ENCODE measurements at places on chromosomes 5 and 9.

DNA sequence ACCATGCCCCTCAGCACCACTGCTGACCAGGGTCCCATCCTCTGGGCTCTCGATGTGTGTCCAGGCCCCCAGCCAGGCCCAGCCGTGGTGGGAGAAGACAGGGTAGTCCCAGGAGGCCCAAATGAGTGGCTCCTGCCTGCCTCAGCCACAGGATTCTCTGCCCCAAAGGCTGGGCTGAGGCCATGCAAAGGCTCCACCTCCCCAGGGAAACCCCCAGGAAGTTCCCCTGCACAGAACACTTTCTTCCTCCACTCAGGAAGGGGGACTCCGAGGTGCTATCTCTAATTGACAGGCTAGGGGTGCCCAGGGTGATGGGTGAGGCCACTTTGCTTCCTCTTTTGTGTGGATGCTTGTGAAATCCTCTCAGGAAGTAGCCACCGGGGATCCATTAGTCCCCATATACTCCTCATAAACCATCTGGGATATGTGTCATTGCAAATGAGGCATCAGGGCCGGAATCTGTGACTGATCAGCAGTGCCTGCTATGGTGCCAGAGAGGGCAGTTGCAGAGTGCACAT lies 23.1 kb upstream of the TDRD7 start:
- DNase-seq, result peak; percentile 38

GRCh38 chr9:81661339-81661738 lies 28.0 kb downstream of the TLE1 start:
- no peak for DNase-seq

DNA sequence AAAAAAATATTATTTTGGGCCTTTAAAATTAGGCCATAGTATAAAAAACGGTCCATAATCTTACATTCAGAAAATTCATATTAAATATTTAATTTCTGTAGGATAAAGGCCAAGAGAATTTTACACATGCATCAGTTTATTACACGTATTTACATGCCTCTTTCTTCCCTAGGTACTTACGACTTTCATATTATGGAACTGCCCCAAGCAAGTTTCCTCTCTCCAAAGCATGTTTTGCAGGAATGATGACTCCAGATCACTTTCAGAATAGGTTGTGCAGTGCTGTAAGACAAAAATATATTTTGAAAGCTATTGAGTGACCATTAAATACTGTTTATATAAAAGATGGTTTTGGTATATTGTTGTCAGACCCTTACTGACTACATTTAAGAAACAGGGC lies 61.8 kb downstream of the WDR36 start:
- no peak for DNase-seq

- DNase-seq, result no peak
Measured at GRCh38 chr9:126421567-126422428, 95.2 kb downstream of the MVB12B start.

DNA sequence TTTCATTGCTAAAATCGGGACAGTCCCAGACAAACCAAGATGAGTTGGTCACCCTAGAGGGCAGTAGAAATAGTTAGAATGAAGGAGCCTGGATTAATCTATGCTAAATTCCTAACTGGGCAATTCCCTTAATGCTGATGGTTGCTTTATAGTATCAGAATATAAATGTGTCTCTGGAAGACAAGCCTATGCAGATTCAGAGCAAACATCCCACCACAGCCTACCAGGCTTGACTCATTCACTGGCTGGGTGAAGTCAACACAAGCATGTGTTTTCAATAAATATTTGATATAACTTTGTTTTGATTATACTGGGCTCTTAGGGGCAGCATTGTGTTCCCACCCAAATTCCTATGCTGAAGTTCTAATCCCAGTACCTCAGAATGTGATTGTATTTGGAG lies 79.3 kb downstream of the RMI1 start:
- DNase-seq, result no peak

DNA sequence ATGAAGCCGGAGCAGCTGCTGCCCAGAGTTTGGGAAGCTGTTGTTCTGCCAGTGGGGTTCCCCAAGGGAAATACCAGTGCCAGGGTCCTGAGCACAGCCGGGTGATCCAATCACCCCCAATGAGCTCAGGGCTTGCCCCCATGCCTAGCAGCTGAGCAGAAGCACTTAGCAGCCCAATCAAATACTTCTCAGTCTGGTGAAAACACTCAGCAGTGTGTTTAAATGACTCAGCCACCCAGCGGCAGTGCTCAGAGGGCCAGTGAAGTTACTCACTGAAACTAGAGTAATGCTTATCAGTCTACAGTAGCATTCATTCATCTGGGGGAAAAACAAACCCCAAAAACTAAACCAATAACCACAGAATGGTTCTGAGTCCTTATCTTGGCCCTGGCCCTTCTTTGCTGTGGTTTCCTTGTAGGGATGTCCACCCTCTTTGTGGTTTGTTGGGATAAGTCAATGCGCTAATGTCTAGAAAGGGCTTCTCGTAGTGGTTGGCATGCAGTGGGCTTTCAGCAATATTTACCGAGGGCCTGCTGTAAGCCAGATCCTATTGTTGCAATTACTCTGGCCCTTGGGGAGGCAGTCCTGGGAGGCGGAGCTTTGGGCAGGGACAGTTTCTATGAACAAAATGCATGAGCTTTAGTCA lies 43.1 kb downstream of the LHX2 start:
- no peak for DNase-seq

- no peak for DNase-seq
Measured at GRCh38 chr5:145915970-145916638, 20.3 kb upstream of the SH3RF2 start.

GRCh38 chr9:124130277-124131075 lies 118.9 kb downstream of the LHX2 start:
- no peak for DNase-seq

DNA sequence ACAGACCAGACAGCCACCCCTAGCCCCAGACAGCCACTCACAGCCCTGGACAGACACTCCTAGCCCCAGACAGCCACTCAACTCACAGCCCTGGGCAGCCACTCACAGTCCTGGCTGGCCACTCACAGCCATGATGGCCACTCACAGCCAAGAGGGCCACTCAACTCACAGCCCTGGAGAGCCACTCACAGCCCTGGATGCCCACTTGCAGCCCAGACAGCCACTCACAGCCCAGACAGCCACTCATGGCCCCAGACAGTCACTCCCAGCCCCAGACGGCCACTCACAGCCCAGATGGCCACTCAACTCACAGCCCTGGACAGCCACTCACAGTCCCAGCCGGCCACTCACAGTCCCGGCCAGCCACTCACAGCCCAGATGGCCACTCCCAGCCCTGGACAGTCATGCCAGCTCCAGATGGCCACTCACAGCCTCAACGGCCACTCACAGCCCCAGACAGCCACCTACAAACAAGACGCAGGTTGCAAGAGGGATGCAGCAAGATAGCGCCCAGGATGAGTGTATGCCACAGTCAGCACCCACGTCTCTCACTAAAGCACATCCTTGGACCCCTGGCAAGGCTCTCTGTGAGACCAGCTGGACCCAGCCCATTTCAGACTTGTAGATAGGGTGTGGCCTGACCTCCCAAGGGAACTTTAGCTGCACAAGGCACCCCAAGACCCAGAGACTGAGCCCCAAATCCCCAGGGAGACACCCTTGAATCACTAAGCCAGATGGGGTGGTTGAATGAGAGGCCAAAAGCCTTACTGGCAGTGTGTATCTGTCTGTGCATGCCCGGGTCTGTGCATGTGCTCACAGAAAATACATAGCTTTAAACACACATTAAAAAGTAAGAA lies 22.4 kb downstream of the ZDHHC11B start:
- DNase-seq, result no peak

DNA sequence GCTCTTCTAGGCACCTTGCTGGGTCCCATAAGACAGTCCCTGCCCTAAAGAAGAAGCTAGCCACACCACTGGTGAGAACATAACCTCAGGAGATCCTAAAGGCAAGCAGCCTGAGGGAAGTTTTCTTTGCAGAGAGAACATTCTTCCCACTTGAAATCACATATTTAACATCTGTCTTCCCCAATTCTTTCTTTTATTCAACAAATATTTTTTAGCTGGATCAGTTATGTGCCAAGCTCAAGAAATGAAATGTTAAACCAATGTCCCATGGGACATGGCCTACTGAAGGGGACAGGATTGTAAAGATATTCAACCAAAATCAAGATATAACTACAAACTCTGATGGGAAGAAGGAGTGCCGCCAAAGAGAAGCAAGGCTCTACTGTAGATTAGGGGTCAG lies 36.5 kb downstream of the FOXI1 start:
- DNase-seq, result no peak

DNA sequence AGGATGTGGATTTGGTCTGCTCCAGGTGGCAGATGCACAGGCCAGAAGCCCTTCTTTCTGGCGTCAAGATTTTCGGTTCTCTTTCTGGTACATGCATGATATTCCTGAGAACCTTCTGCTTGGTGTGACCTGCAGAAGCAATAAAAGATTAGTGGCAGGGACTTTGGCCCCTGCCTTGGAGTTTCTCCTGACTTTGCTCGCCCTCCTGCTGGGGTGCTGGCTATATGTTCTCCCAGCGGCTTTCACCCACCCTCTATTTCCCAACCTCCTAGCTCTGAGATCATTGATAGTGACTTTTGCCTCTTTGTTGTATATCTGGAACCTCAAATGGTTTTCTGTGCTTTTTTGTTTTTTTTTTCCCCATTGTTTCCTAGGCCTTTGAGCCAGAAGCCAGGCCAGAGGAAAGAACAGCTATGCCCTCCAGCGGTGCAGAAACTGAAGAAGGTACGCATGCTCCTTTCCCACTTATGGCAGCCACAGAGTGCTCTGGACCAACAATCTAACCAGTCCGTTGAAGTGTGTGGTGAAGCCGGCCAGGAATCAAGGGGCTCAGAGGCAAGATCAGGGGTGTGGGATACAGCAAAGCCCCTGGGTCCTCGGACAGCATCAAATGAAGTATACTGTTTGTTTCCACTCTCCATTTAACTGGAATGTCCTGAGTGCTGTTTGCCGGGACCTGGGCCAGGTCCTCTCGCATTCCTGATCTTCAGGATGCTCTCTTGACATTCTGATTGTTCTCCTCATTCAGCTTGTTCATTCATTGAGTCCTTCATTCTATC lies 154.5 kb downstream of the ARHGEF28 start:
- no peak for DNase-seq

- no peak for DNase-seq
Measured at GRCh38 chr5:10469253-10470050, 27.8 kb downstream of the ROPN1L start.

DNA sequence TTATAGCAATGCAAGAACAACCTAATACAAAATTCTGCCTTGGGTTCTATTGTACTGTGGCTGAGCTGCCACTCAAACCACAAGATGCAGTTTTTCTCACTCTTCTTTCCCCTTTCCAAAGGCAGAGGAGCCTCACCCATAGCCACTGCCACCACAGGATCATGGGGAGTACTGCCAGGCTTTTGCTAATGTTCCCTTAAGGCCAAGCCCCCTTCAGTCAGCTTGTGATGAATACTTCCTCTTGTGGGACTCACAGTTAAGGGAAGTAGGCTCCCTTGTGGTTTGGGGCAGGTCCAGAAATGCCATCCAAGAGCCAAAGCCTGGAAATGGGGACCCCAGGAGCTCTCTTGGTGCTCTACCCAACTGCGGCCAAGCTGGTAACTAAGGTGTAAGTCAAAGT lies 258.7 kb downstream of the SPATA31D1 start:
- DNase-seq, result no peak

GRCh38 chr9:125100822-125101221 lies 42.5 kb downstream of the SCAI start:
- no peak for DNase-seq

DNA sequence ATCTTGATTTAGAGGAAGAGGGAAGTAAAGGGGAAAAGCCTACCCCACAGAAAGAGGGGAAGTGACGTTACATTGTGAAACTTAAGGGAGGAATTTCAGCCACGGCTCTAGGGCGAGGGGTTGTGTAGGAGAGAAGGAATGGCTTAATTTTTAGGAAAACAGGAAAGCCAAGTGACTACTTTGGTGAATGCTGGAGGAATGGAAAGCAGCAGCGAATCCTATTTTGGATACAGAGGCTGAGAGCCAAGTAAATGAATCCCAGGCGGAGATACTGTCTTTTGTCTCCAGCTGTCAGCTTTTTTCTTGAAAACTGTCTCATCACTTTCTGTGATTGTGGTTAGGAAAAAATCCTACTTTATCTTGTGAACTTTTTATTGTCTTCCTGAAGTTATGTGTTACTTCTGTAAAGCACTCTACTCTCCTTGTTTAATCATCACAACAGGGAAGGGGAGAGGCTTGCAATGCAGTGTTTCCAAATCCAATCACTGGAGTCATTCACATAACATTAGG lies 188.4 kb downstream of the TSSK1B start:
- no peak for DNase-seq

DNA sequence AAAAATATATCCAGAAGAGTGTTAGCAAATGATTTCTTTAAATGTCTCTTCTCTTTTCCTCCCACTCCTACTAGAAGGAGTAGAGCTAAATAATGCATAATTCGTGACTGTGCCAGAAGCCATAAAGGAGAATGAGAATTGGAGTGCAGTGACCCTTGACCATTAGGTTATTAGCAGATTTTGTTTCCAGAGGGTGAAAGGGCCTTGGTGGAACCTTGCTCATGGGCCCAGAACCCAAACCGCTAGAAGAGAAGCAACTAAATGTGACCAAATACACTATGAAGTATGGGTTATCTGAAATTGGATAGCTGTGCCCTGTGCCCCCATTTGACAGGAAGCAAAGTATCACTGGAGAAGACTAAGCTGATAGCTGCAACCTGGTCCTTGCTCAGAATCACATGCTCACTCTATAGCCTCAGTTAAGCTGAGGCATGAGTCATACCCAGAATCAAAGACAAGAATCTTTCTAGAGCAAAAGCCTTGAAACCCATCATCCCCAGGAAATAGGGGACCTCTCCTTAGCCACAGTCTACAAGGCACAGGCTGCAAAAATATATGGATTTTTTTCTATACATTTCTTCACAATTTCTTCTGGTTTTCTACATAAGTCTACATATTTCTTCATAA lies 36.3 kb downstream of the CAPSL start:
- no peak for DNase-seq

GRCh38 chr5:124675931-124676846 lies 70.2 kb downstream of the ZNF608 start:
- DNase-seq, result no peak

DNA sequence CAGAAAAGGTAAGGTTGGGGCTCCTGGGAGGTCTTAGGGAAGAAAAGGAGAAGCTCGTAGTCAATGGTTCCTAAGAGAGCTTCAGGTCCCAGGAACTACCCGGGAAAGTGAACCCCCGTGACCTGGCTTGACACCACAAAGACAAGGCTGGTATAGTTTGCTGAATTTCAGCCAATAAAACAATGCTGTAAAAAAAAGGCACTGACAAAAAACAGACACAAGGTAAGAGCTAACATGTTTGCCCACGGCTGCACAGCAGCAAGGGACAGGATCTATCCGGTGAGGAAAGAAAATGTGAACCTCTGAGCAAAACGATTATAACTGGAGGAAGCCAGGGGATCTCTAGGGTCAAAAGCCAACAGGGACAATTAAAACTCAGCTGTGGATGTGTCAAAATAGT lies 17.1 kb downstream of the SLIT3 start:
- no peak for DNase-seq

- DNase-seq, result no peak
Measured at GRCh38 chr5:160649304-160649703, 202.7 kb downstream of the ATP10B start.

GRCh38 chr5:67037171-67037570 lies 159.4 kb downstream of the CD180 start:
- no peak for DNase-seq

- DNase-seq, result no peak
Measured at GRCh38 chr9:15512889-15513288, 2.1 kb upstream of the PSIP1 start.

All from stimulated activated CD4-positive, alpha-beta T cell treated with anti-CD3 and anti-CD28 coated beads, Interleukin-4, amount 100 ng/mL, for 1 hour (primary cell).